ENCODE measurements at places on chromosomes 3 and 15.
A peak's percentile ranks its signal among the peaks of the same experiment; 100 is the strongest.

- DNase-seq = no peak
These were observed 52.2 kb downstream of the FBLN2 start for GRCh38 chr3:13600950-13601691.

DNA sequence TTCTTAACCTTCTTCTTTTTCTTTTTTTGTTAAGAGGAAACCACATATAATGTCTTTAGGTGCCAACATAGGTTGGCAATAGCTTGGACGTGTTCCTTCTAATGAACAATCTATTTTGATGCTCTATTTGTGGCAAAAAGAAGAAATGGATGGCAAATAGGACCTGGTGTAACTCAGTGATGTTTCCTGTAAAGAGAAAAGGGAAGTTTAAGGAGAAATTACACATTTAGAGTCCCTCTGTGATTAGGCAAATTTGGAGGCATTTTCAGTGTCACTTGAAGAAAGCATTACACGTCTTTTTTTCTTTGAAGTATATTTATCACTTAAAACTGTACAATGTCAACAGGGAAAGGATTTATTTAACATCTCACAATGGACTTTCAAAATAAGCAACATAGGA, 327.1 kb downstream of the ZIC1 start:
- no peak for DNase-seq

- DNase-seq = peak; percentile 3
These were observed 478.0 kb upstream of the ARRDC4 start for GRCh38 chr15:97482521-97482920.

DNA sequence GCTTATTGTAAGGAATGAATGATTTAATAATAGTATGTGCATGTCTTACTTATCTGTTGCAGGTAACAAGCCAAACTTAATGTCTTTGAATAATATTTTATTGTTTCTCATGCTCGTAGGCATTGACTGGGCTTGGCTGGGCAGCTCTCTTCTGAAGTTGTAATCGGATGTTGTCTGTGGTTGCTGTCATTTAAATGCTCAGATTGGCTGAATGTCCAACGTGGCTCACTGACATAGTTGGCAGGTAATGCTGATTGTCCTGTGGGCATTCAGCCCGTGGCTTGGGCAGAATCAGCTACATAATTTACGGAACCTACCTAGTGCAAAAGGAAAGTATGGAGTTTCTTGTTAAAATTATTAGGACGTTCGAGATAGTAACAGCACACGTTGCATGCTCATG, 297.4 kb upstream of the GBE1 start:
- no peak for DNase-seq

GRCh38 chr3:109337393-109337792, at the start of gene DPPA4:
TSS of gene DPPA4 (minus strand) at chr3:109337546. CDS start at chr3:109337517, 29 bp downstream.
- no peak for DNase-seq

DNA sequence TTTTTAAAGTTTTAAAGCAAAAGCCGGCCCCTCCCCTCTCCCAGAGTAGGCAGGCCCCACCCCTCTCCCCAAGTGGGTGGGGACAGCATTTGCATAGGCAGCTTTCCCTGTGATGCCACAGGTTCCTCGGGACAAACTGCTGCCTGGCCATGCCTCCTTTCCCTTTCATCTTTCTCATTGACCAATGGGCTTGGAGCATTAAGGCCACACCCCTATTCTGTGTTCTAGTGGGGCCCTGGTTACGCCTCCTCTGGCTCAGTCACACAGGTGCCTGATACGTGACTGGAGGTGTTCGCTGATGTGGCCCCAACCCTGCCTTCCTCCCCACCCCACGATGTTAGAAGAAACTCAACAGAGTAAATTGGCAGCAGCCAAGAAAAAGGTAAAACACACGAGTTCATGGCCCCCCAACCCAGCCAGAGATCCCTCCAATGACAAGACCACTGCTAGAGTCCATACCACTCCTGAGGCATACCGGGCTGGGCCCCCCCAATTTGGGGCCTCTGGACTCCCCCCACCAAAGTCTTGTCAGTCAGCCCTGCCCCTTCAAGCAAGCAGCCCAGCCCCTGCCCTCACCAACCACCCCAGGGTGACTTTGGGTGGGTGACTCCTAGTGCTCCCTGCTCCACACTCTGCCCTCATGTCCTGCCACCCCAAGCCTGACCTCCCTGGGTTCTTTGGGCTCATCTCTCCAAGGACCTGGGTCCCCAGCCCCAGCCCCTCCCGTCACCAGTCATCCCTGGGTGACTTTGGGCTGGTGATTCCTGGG, 62.8 kb upstream of the CSPG4 start:
- DNase-seq = no peak

DNA sequence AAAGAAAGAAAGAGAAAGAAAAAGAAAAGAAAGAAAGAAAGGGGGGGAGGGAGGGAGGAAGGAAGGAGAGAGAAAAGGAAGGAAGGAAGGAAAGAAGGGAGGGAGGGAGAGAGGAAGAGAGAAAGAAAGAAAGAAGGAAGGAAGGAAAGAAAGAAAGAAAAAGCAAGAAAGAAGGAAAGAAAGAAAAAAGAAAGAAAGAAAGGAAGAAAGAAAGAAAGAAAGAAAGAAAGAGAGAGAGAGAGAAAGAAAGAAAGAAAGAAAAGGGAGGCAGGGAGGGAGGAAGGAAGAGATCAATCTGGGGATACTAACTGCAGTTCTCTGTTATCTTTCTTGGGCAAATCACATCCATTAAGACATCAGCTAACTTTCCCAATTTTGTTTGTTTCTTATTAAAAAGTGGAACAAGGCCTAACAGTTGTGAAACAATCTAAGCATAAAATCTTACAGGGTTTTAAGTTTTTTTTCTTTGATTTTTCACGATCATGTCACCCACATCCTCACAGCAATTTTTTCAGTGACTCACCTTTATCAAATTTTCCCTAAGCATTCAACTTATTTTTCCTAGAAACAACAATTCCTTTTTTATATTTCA, 36.8 kb downstream of the TBC1D2B start:
- no peak for DNase-seq

DNA sequence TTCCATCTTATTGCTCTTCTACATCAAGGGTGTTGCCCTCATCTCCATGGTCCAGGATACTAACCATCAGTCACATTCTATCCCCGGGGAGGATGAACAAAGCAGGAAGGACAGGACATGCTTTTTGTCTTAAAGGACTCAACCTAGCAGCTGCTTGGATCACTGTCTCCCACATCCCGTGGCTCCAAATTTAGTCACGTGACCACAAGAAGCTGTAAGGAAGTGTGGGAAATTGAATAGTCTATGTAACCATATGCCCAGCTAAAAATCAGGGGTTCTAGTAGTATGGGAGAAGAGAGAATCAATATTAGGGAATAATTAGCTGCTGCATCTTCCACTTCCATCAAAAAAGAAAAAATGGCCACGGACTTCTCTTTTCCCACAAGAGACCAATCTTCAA, 18.2 kb upstream of the CMSS1 start:
- DNase-seq = no peak

DNA sequence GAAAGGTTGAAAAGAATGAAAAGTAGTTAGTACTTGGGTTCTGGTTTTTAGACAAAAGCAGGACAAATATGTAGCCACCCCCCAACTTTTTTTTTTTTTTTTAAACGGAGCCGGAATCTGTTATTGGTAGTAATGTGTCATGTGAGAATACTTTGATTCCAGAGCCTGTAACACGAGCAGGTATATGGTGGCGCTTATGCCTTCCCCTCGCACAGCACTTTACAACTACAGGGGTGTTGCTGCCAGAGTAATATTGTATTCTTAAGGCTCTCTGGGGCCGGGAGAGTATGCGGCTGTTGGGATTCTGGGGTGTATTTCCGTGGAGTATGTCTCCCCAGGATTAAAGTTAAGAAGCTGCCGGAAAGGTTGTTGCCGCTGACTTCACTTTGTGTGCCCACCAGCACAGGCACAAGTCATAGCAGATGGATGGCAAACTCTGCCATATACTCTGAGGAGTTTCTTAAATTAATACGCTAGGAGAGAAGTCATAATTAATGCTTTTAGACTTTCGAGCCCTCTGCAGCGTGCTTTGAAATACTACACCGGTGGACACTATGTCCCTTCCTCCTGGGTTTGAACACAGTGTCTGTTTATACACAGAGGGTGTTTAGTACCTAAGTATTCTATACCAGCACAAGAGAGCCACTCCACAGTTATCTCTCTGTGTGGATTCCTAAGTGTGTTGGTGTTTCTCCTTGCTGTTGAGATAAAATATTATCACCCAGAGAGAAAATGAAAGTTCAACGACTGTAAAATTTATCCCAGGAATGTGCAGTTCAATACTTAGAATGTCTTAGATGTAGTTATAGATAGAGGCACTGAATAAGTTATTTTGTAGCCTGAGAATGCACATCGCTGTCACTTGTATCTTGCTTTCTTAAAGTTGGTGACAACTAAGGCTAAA, 1.4 kb downstream of the MBNL1 start:
- DNase-seq = peak; percentile 85

GRCh38 chr15:58387130-58387529, 44.7 kb upstream of the LIPC start:
- no peak for DNase-seq

GRCh38 chr15:41559239-41559782, 299 bp downstream of the TYRO3 start:
- DNase-seq = no peak

DNA sequence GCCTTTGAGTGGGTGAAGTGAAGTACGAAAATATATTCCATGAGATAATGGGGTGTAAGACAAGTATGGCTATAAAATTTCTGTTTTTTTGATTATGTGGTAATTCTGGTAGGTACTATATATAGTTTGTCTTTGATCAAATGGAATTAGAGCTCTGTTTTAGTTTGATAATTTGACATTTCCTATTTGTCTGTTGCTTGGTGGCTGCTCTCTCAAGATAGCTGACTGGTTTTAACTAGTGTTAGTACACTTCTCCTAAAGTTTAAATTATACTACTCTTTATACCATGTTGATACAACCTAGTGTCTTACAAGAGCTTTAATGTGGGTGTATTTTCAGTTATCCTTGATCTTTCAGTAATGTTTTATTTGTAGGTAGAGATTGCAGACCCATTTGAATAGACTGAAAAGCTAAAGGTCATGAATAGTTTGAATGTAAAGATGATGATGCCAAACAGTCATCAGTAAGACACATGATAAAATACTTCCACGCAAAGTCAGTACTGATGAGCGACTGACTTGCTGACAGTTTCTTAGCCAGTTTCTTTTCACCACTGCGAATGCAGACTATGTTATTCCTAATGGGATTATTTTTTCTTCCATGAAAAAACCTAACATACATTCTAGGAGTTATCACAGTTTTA, 15.2 kb downstream of the SACM1L start:
- no peak for DNase-seq

DNA sequence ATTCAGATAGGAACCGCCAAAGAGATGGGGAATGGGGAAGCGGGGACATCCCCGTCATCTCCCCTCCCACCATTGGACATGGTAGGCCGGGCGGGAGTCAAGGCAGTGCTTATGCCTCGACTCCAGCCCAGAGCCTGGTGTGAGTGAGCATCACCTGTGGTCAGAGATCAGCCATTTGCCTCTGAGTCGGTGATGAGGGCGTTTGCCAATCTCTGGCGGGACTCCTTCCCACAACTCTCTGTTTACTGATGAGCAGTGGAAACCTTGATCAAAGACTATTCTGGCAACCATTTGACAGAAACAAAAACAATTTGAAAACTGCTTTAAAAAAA, 63.9 kb upstream of the HES1 start:
- DNase-seq = no peak

DNA sequence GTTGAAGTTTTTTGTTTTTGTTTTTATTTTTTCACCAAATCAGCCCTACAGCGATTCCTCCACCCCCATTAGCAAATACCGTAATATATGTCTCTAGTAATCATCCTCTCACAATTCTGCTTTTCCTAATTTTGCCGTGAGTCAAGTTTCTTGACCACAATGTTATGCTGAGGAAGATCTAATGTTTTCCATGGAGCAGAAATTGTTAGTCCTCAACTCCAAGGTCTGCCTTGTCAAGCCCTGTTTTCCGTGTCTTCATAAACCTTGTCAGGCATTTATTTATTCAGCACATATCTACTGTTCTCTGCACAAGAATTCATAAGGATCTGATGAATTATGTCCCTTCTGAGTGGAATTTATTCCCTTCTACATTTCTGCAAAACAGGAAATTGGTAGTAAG, 372.8 kb downstream of the RBMS3 start:
- DNase-seq = no peak

All from NCI-H2171 treated with DMSO at 0.1 percent for 48 hours (cell line).